ENCODE measurements at places on chromosomes 4 and X. TPM values are rescaled to one million over a fixed set of nuclear protein-coding genes. Genes with fewer than 3 reads are reported as not detected.

The GAGE12H gene
- not detected for total RNA-seq

The HSD17B13 gene
- not detected for total RNA-seq

The SMPX gene
- not detected for total RNA-seq

The DCLK2 gene
- 0.06 TPM for total RNA-seq

The NSUN7 gene
- total RNA-seq: not detected

The SGMS2 gene
- 0.19 TPM for total RNA-seq

The ASB12 gene
- total RNA-seq: not detected

The PAGE5 gene
- 1.1 TPM for total RNA-seq

The IL15 gene
- 3.4 TPM for total RNA-seq

The SSX1 gene
- not detected for total RNA-seq

Data from activated T-helper 17 cell treated with anti-CD3 and anti-CD28 coated beads, Interleukin-2, amount 50 U/mL, for 72 hours (primary cell).